ENCODE measurements at places on chromosomes 5 and 9. TPM values are rescaled to one million over a fixed set of nuclear protein-coding genes. Genes with fewer than 3 reads are reported as not detected.
A peak's percentile ranks its signal among the peaks of the same experiment; 100 is the strongest.

Gene ZNF462
- 22.0 TPM for polyA plus RNA-seq

DNA sequence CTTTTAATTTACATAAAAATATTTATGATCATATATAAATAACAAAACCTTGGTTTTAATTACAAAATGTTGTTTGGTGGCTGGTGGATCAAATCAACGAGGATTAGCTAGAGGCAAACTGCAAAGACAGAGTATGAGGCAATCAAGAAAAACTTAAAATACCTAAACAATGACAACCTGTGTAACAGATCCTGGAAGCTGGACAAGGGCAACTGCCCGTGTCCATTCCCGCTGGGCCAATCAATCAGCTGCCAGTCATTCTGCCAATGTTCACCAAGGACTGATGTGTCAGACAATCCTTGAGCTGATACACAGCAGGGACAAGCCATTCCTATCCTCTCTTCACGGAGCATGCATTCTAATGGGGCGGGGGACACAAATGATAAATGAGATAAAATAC, 3.2 kb upstream of the TENT4A start:
- no peak for DNase-seq

Gene LRRC19
- polyA plus RNA-seq, result 15.3 TPM

Gene SNX24
- polyA plus RNA-seq, result 24.2 TPM

Gene PAIP2
- 202 TPM for polyA plus RNA-seq

Gene SLC23A1
- polyA plus RNA-seq, result 13.5 TPM

Gene ZNF366
- 4.7 TPM for polyA plus RNA-seq

- no peak for DNase-seq
Observed at GRCh38 chr9:69292078-69292477, 32.9 kb upstream of the ENTREP1 start.

GRCh38 chr9:7536310-7536939, 263.2 kb downstream of the DMAC1 start:
- no peak for DNase-seq

- peak; percentile 54 for DNase-seq
Observed at GRCh38 chr5:167573370-167574127, 717.9 kb upstream of the WWC1 start.

Measured in right renal cortex interstitium (tissue), 3 donors.